Astrocyte (in vitro differentiated cells and primary cell): ENCODE measurements at places on chromosomes 13 and 19. TPM values are rescaled to one million over a fixed set of nuclear protein-coding genes. Genes with fewer than 3 reads are reported as not detected.

The ZNF554 gene
- total RNA-seq: 3.1 and 3.6 TPM in 2 replicates

- H3K4me1 ChIP-seq: no peaks in the 10 kb centered on the region
- no peak for DNase-seq
- H3K36me3 ChIP-seq: no peaks in the 10 kb centered on the region
- no peak overlapping the region for H3K27ac ChIP-seq
- no peaks in the 10 kb centered on the region for H3K27me3 ChIP-seq
Measured at GRCh38 chr13:66927562-66927961, 302.6 kb downstream of the PCDH9 start.

DNA sequence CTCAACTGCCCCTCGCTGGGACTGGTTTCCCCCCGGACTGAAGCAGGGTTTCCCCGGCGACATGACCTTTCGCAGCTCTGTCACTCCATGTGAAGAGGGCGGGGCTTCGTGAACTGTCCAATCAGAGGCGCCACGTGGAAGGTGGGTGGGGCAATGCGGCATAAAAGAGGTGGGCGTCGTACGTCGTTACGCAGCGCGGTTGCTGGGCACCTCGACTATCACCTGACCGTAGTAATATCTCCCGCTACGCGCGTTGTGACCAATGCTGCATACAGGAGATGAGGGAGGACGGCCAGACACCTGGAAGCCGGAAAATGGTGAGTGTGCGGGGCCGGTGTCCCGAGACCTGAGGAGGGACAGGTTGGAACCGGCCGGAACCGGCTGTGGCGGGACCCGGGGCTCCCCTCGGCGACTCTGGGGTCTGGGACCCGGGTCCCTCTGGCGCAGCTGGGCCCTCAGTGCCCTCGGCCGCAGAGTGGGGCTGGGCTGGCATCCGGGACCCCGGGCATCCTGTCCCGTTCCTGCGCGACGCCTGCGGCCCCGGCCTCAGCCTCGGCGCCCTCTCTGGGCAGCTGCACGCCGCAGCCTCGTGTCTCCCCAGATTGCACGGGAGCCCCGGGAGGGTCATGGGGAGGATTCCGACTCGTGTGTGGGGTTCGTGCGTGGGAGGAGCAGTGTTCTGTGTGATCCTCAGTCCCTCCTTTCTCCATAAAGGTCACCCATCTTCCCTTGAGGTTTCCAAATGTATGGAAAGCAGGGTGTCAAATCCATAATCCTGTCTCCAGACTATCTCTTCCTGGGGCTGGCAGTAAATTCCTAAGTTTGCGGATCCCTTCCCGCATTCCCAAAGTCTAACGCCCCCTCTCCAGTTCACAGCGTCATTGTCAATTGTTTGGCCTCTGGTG is 32.2 kb downstream of the ZNF136 start:
- H3K4me3 ChIP-seq: peak overlapping the region; percentile 42
- DNase-seq: peak; percentile 58
- H3K4me1 ChIP-seq: no peaks in the 10 kb centered on the region
- H3K27ac ChIP-seq: no peak overlapping the region

- H3K36me3 ChIP-seq: no peaks in the 10 kb centered on the region
- H3K27me3 ChIP-seq: no peaks in the 10 kb centered on the region
- H3K27ac ChIP-seq: peak overlapping the region; percentile 23
- no peak for DNase-seq
Measured at GRCh38 chr13:34179927-34180326, 362.0 kb downstream of the RFC3 start.

DNA sequence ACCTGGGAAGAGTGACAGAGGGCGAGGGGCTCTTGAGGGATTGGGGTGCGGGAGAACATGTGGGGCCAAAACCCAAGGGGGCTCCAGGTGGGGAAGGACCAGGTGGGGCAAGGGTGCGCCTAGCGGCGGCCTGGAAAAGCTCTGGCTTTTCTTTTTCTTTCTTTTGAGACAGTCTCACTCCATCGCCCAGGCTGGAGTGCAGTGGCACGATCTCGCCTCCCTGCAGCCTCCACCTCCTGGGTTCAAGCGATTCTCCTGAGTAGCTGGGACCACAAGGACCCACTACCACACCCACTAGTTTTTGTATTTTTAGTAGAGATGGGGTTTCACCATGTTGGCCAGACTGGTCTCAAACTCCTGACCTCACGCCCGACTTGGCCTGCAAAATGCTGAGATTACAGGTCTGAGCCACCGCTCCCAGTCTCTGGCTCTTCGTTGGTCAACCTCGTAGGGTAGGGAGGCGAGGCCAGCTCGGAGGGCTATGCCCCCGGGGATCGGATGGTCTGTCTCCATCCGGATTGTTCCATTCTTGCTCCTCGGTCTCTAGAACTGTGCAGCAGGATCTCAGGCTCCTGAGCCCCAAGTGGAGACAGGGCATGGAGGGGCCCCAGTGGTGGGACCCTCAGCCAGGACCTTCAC is 3.7 kb downstream of the GADD45B start:
- peak overlapping the region; percentile 1 for H3K27ac ChIP-seq
- no peak overlapping the region for H3K4me3 ChIP-seq
- H3K4me1 ChIP-seq: peaks cover 10% of the 10 kb centered on the region
- no peaks in the 10 kb centered on the region for H3K27me3 ChIP-seq
- H3K36me3 ChIP-seq: peaks cover 3% of the 10 kb centered on the region
- no peak for DNase-seq

The PSG7 gene
- total RNA-seq: not detected in 2 replicates

The CD37 gene
- total RNA-seq: 0.20 TPM in 1 of 2 replicates, not detected in the other

DNA sequence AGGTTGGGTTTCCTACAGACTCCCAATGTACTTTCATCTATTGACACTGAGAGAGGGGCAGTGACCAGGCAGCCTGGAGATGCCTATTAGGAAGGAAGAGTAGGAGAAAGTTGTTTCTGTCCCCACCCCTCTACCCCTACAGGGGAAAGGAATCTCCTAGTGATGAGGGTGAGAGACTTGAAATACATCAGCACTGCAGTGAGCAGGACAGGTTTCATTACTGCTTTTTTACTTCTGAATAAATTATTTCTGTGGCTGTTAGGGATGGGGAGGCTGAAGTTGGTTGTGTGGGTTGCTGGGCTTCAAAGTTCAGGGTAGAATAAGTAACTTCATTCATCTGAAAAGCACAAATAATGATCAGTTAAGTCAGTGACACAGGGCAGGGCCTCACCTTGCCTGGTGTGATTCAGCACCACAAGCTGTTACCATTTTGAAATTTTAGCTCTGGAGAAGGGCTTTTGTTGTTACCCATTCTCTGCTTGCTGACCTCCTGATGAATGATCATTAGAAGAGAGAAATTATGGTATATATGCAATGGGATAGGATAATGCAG is 19.3 kb downstream of the CEACAM1 start:
- no peak overlapping the region for H3K27ac ChIP-seq
- no peak for DNase-seq
- no peaks in the 10 kb centered on the region for H3K4me1 ChIP-seq
- H3K27me3 ChIP-seq: peaks cover 5% of the 10 kb centered on the region
- H3K4me3 ChIP-seq: no peak overlapping the region
- H3K36me3 ChIP-seq: no peaks in the 10 kb centered on the region

DNA sequence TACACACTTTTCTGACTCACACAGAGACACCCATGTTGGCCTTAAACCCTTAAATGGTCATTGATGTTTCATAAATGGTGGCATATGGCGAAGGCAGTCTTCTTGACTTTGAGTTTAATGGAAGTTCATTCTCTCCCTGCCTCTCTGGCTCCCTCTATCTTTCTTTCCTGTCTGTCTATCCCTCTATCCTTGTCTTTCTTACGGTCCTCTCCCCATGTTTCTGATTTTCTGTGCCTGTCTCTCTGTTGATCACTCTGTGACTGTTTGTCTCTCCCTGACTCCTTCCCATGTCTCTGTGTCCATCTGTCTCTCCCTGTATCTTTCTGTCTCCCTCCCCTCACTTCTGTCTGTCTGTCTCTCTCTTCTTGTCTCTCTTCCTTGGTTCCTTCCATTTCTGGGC is 43.2 kb upstream of the SHKBP1 start:
- no peaks in the 10 kb centered on the region for H3K27me3 ChIP-seq
- DNase-seq: no peak
- peaks cover 5% of the 10 kb centered on the region for H3K4me1 ChIP-seq
- H3K4me3 ChIP-seq: no peak overlapping the region
- H3K36me3 ChIP-seq: no peaks in the 10 kb centered on the region
- no peak overlapping the region for H3K27ac ChIP-seq

The BCL3 gene
- total RNA-seq: 16.9 and 17.3 TPM in 2 replicates

DNA sequence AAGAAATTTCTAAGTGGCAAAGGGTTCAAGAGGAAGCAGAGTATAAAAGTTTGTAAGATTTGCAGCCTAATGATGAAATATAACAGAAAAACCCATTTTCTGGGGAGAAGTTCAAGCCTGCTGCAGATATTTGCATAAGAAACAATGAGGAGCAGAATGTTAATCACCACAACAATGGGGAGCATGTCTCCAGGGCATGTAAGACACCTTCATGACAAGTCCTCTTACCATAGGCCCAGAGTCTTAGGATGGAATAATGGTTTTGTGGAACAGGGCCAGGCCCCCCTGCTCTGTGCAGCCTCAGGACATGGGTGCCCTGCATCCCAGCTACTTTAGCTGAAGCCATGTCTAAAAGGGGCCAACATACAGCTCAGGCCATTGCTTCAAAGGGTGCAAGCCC is 809.0 kb upstream of the SLITRK5 start:
- H3K27ac ChIP-seq: no peak overlapping the region
- H3K36me3 ChIP-seq: no peaks in the 10 kb centered on the region
- no peak overlapping the region for H3K4me3 ChIP-seq
- no peak for DNase-seq
- H3K4me1 ChIP-seq: no peaks in the 10 kb centered on the region

DNA sequence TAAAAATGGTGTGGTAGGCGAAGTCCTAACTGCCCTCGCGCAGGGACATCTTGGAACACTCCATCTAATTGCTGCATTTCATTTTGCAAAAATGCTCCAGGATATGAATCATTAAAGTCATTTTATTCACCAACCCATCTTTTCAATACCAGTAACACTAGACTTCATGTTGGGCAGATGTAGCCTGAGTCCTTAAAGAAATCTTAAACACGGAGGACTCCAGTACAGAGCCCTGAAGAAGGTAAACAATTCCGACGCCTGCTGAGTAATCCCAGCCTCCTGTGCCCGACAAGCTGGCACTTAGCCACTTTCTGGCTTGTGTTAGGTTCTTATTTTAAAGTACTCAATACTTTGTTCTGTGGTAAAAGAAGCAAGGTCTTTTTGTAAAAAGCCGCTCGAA is 58.0 kb upstream of the IRS2 start:
- H3K36me3 ChIP-seq: no peaks in the 10 kb centered on the region
- DNase-seq: peak; percentile 59
- H3K27me3 ChIP-seq: no peaks in the 10 kb centered on the region
- peaks cover 18% of the 10 kb centered on the region for H3K4me1 ChIP-seq

DNA sequence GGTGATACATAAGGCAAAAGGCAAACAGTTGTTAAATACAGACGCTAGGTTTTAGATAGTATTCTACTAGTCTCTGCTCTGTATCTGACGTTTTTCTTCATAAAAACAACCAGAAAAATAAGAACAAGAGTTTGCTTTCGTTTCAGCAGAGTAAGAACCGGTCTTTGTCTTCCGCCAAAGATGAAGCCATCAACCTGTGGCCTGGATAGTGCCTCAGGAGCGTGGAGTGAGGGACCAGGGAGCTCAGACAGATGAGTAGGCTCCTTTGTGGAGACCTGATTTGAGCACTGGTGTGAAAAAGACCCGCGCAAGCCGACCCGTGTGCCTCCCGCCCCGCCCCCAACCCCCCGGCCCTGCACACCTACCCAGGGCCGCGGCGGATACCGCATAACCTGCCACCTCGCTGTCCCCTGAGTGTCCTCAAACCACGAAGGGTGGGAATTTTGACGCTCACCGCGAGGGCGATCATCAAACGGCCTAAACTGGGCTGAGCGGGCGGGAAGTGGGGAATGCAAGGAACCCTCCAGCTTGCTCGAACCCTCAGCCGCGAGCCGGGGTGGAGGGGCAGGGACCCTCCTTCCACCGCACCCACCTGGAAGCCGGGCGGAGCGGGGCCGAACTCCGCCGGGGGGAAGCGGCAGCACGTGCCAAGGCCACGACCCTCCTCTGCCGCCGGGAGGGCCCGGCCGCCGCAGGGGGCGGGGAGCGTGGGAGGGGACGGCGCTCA is 866 bp upstream of the LMO7 start:
- no peak for DNase-seq
- no peaks in the 10 kb centered on the region for H3K27me3 ChIP-seq
- H3K36me3 ChIP-seq: no peaks in the 10 kb centered on the region
- peak overlapping the region; percentile 58 for H3K27ac ChIP-seq
- peaks cover 33% of the 10 kb centered on the region for H3K4me1 ChIP-seq

The POU2F2 gene
- total RNA-seq: 7.7 and 8.3 TPM in 2 replicates

The ZNF473 gene
- 9.7 and 10.2 TPM in 2 replicates for total RNA-seq

- H3K27me3 ChIP-seq: no peaks in the 10 kb centered on the region
- H3K27ac ChIP-seq: no peak overlapping the region
Measured at GRCh38 chr19:50728084-50728737, 5.0 kb downstream of the CLEC11A start.

The MYO1F gene
- 0.12 and 0.23 TPM in 2 replicates for total RNA-seq

DNA sequence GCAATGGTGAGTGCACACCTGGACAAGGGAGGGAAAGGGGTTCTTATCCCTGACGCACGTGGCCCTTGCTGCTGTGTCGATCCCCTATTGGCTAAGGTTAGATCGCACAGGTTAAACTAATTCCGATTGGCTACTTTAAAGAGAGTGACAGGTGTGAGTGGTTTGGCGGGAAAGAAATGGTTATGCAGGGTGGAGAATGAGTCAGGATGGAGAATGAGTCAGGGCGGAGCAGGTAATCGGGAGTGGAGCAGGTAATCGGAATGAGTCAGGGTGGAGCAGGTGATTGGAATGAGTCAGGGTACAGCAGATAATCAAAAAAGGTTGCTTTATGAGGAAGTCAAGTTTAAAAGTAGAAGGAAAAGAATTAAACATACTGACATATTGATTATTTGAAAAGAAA is 24.4 kb upstream of the SIAH3 start:
- no peaks in the 10 kb centered on the region for H3K36me3 ChIP-seq
- no peak overlapping the region for H3K27ac ChIP-seq
- H3K4me3 ChIP-seq: no peak overlapping the region
- H3K4me1 ChIP-seq: peaks cover 5% of the 10 kb centered on the region

GRCh38 chr19:33676999-33677665 is 55.4 kb downstream of the CHST8 start:
- H3K27ac ChIP-seq: no peak overlapping the region
- no peaks in the 10 kb centered on the region for H3K36me3 ChIP-seq
- H3K4me3 ChIP-seq: no peak overlapping the region
- no peak for DNase-seq

The DZIP1 gene
- 49.2 and 52.4 TPM in 2 replicates for total RNA-seq

DNA sequence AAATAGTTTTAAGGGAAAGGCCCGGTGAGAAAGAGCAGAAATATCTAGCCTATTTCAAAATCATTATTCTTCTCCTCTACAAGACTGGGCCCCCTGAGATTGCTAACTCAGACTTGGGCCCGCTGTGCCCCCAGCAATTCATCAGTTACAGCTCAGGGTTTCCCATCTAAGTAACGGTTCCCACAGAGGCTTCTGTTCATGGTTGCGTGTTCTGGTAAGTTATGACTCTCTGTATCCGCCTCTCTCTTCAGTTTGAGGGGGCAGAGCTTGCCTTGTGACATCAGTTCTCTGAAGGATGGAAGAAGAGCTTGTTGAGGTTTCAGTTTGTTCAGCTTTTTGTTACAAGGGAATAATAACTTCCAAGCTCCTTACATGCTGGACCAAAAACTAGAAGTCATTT is 11.6 kb downstream of the ZNF57 start:
- DNase-seq: no peak
- H3K4me1 ChIP-seq: no peaks in the 10 kb centered on the region
